DMS79 treated with DMSO at 0.1 percent for 48 hours (cell line): ENCODE measurements at places on chromosomes 5 and 9.

DNA sequence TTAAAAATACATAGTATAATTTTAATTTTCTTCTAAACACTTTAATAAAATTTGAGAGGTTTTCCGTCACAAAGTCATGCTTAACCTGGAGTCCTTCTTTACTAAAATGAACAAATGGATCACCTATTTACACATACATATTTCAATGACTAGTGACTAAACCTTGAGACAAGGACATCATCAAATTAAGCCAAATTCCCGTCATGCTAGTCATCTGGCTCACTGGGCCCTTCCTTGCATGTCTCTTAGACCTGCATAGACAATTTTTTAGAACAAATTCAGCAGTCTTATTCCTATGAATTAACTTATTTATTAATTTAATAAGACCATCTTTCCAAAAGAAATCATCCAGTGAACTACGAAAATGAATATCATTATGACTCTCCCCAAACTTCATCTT, 26.6 kb downstream of the ERAP2 start:
- DNase-seq = no peak

- no peak for DNase-seq
These were observed 42.6 kb upstream of the ANKRD18A start for GRCh38 chr9:38662763-38663593.

DNA sequence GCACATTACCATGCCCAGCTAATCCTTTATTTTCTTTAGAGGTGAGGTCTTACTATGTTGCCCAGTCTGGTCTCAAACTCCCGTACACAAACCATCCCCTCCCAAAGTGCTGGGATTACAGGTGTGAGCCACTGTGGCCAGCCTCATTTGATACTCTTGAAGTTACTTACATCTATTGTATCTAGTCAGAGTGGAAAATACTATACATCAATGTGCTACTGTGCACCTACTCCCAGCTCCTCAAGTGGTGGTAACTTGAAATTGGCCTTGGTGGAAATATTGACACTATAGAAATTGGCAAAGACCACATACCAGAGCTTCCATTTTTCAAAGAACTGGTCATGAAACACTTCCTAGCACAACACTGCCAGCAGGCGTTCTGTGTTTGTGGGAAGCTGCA, 10.3 kb downstream of the GGTA1 start:
- DNase-seq = no peak

GRCh38 chr5:181142054-181142453, 5.3 kb upstream of the OR2V2 start:
- no peak for DNase-seq
